Cardiac septum (tissue), 1 donor: ENCODE measurements at places on chromosomes 1 and 21. TPM values are rescaled to one million over a fixed set of nuclear protein-coding genes. Genes with fewer than 3 reads are reported as not detected.

The OPRD1 gene
- not detected for total RNA-seq

DNA sequence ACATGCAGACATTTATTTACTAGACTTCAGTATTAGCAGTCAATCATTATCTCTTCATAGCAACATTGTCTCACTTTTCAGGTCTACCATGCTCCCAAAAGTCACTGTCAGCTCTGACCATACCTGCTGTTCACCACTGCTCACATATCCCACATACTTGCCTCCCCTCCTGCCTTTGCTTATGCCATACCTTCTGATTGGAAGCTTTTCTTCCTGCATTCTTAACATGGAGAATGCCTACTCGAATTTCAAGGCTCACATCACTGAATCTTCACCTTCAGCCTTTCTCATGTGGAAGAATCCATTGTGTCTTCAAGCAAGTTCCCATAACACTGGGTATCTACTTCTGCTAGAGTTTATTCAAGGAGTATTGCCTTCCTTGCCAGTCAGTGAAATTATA lies 135.4 kb downstream of the NTNG1 start:
- DNase-seq: no peak

The MX2 gene
- 5.0 TPM for total RNA-seq

DNA sequence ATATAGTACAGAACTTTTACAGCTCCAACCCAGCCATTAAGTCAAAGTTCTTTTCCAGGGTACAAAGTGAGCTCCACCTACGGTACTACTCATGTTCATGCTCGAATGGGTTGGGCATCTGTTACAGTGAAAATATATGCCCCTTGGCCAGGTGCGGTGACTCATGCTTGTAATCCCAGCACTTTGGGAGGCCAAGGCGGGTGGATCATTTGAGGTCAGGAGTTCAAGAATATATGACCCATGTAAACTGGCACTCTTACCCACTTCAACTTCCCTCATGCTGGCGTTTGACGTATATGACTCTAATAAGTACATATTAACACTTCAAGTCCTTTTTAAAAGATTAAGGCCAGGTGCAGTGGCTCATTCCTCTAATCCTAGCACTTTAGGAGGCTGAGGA lies 71.3 kb upstream of the PKN2 start:
- DNase-seq: no peak

DNA sequence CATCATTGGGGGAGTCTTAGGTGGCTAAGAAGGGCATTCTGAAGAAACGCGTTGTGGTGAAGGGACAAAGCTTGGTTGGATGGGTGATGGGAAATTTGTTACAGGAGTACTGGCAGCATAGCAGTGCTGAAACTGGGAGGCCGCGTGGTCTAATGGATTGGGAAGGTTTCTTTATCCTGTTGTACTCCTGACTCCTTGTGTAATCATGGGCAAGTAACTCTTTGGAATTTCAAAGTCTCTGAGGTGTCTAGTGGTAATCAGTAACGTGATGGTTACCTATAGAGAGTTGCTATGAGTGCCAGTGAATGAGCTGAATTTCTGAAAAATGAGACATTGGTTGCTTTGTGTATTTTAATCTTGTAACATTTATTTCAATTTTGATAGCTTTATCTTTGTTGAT lies 18.5 kb downstream of the DONSON start:
- DNase-seq: no peak

DNA sequence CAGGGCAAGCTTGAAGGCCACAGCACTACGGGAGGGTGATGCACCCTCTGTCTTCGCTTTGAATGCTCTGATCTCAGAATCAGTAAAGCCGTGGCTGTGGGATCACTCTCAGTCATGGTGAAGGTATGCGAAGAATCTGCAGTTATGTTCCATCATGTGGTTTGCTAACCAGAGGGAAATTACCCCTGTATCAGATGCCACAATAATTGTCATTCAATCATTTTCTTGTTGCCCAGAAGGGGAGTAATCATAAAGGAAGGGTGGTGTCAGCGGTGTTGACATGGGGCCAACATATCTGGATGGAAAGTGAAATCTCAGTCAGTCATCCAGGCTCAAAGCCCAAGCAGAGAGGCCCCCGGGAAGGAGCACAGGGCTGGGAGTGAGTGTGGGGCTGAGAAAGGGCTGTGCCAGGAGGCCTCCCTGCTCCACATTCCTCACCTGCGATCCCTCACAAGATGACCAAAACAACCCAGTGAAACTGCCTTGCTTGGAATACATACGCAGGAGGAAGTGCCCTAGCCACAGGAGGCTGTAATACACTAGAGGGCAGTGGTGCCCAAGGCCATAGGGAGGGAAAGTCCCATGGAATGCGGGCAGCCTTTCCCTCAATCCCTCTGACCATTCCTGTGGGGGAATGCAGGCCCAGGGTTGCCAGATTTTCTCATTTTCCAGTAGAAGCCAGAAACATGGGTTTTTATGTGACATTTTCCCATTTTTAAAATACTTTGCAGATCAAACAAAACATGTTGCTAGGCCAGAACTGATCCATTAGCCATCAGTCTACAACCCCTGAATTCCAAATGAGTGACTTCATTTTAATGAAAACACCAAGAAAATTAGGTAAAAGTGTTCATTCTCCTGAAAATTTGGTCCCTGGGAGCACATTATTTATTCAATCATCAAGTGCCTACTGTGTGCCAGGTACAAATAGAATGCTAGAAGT lies 95.7 kb upstream of the VANGL1 start:
- DNase-seq: no peak

- no peak for DNase-seq
Measured at GRCh38 chr1:36136535-36136934, 11.5 kb upstream of the COL8A2 start.
